ENCODE measurements at places on chromosomes 2 and 18.

GRCh38 chr2:163302141-163302540 lies 433.7 kb downstream of the FIGN start:
- no peak for DNase-seq

GRCh38 chr2:201532686-201533304 lies 81.3 kb downstream of the STRADB start:
- no peak for DNase-seq

DNA sequence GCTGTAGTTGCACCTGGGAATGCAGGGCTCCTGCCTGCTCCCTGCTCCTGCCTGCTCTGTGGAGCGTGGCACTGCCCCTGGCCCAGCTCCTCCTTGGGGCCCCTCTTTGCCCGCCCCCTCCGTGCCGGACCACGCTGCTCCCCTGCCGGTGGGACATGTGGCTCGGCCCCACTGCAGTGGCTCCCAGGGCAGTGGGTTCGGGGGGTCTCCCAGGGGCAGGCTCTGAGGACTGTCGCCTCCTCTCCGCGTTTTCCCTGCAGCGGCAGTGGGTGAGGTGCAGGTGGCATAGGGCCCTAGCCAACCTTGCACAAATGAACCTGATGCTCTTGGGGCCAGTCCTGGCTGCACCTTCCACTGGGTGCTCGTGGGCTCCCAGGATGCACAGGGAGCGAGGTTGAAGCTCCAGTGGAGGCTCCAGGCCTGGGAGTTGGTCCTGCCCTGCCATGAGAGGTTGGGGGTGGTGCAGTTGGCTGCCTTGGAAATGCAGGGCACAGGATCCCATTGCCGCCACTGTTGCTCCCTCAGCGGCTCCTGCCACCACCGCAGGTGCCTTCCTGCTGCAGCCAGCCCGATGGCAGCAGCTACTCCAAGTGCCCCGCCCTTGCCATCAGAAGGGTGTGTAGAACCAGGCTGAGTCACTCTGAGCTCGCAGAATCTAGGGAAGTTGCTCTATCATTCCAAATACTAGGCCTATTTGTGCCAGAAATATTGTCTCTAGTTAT lies 313.1 kb upstream of the SYT4 start:
- DNase-seq: no peak

DNA sequence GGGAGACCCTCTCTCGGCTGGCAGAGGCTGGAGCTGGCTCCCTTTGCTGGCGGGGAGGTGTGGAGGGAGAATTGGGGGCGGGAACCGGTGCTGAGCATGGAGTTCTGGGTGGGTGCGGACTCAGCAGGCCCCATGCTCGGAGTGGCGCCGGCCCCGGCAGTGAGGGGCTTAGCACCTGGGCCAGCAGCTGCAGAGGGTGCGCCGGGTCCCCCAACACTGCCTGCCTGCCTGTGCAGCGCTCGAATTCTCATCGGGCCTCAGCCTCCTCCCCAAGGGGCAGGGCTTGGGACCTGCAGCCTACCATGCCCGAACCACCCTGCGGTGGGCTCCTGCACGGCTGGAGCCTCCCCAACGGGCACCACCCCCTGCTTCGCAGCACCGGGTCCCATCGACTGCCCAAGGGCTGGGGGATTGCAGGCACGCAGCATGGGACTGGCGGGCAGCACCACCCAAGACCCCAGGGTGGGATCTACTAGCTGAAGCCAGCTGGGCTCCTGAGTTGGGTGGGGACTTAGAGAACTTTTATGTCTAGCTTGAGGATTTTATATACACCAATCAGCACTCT lies 129.8 kb downstream of the LRRC30 start:
- no peak for DNase-seq
